ENCODE measurements at places on chromosomes 3 and 15. TPM values are rescaled to one million over a fixed set of nuclear protein-coding genes. Genes with fewer than 3 reads are reported as not detected.

The GLDN gene
- 0.96 TPM for total RNA-seq

The BSN gene
- 0.96 TPM for total RNA-seq

The ZNF385D gene
- total RNA-seq = 16.6 TPM

The COL6A5 gene
- 3.6 TPM for total RNA-seq
